ENCODE measurements at places on chromosomes 3 and 15.

DNA sequence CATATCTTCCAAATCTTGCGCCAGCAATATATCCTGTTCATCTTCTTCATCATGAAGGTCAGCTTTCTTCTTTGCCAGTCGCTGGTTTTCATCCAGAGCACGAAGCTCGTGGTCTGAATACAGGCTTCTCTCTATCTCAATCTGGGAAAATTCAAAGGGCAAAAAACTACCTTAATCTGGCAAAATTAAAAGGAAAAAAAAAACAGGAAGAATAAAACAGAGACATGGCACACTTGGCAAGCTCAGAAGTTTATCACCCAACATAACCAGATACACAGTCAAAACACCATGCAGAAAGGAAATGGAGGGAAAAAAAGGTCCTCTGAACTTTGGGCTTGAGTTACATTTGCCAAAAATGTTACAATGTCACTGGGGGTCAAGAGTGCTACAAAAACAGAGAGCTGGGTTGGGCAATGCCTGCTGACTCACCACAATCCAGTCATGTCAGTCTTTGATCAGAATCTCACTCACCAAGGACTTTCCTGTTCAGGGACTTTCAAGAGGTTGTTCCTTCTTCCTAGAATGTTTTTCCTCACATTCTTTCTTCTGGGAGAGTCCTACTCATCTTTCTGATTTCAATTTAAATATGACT lies 1.5 kb downstream of the MRPL46 start:
- DNase-seq = peak; percentile 83

DNA sequence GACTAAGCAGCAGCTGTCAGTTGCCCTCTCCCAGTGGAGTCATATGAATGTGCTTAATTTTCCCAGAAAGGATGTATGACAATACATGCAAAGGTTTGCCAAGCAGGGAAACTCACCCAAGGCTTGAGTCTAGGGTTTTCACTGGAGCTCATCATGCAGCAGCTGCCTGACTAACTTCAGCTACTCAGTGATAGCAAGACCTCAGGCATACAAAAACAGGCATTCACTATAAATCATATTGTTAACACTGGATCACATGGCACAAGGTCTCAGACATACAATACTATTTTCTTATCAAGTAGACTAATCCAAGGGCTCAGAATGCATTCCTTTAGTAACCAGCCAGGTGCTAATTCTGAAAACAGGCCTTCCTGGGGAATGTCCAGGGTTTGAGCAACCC lies 85.0 kb upstream of the STAC start:
- no peak for DNase-seq

- DNase-seq = peak; percentile 93
Measured at GRCh38 chr15:81338170-81339007, 14.4 kb upstream of the STARD5 start.

GRCh38 chr3:145704020-145704419 lies 457.0 kb downstream of the PLOD2 start:
- peak; percentile 3 for DNase-seq

- peak; percentile 99 for DNase-seq
Measured at GRCh38 chr3:113783463-113783862, 36.6 kb downstream of the ATP6V1A start.

GRCh38 chr3:52811452-52812011 lies 16.9 kb downstream of the ITIH3 start:
- no peak for DNase-seq

- DNase-seq = no peak
Measured at GRCh38 chr3:119697394-119697793, 5.4 kb upstream of the CFAP91 start.

DNA sequence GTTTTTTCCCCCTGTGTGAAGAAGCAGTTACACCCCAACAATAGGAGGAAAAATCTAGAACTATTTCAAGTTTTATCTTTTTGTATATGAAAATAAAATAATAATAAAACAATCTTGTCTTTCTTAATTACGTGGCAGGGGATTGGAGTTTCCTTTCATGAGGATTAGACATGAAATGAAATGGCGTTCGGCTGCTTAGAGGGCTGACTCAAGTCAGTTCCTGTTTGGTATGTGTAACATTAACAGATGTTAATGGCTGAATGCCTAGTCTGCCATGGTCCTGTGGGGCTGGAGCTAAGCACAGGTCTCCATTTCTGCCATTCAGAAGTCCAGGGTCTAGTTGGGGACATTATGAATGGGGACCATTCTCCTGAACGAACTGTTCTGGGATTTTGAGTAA lies 3.1 kb upstream of the EXOG start:
- peak; percentile 67 for DNase-seq

DNA sequence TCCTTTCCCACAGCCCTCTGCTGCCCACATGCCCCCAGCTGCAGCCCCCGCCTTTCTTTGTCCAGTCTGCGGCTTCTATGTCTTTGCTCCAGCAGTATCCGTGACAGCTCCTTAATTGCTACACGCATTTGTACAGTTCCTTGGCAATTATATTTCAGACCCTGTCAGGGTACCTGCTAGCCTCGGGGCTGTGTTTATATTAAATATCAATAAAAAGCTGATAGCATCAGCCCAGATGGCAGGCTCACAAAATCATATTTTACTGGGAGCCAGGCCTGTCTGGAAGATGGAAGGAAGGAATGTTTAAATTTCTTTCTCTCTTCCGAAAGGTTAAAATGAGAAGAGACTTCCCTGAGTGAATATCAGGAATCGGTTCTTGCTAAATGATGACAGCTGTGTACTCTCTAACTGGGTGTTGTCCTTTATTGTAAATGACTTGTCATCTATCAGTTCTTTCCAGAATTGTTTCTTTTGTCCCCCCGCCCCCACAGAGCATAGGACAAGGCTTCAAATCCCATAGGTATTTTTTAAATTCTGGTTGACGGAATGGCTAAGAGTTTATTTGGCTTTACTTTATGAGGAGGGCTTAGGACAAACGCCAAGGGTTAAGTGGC lies 378.1 kb downstream of the LRTM1 start:
- no peak for DNase-seq

DNA sequence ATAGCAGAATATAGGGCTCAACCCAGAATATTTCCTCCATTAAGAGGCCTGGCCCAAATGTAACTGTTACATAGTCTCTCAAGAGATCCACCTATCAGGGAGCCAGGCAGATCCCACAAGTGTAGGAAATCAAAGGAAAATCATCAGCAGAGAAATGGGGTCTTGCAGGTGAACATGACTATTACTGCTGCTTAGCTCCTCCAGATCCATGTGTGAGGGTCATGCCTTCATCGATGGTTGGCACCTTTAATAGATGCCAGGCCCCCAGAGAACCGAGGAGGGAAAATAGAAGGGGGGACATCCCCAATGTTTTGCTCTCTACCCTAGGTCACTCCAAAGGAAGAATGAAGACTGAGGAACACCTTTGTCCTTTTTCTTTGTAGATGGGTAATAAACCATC lies 1029.9 kb upstream of the CADM2 start:
- no peak for DNase-seq

DNA sequence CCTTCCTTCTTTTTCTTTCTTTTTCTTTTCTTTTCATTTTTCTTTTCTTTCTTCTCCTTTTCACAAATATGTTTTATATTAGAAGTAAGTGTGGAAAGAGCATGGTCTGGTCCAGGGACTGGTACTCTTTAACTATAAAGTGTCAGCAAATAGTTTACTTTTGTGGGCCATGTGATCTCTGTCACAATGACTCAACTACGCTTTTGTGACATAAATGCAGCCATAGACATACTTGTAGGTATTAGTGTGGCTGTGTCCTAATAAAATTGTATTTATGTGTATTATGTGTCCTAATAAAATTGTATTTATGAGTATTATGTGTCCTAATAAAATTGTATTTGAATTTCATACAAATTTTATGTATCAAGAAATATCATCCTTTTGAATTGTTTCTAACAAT lies 749.1 kb upstream of the ARPP21 start:
- no peak for DNase-seq

DNA sequence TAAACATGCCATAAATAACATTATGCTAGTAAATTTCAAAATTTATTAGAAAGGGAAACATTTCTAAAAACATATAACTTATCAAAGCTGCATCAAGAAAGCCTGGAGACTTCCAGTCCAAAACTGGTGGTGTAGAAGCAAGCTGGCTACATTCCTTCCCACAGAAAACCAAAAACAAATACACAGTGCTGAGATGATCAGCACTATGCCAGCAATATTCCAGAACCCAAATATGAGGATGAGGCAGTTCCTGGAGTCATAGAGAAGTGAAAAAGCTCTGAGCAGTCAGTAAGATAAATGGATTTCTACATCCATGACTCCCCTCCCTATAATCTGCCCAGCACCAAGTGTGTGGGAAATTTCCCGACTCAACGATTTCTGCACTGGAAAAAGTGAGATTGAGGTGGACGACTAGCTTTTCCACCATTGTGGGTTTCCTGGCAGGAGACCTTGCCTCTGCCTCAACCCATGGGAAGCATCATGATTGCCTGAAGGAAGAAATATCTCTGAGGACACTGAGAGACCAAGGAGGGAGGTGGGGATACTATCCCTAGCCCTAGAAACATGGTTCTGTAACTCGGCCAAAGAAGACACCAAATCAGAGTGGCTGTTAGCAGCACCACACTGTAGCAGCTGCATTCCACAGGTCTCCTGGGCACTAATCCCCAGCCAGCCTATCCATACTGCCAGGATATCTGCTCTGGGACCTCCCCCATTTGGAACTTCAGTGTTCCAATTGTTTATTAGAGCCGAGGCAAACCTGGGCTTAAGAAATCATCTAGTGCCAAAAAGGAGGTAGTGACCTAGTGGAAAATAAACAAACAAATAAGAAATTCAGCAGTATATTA lies 11.8 kb upstream of the CLN6 start:
- DNase-seq = peak; percentile 27

DNA sequence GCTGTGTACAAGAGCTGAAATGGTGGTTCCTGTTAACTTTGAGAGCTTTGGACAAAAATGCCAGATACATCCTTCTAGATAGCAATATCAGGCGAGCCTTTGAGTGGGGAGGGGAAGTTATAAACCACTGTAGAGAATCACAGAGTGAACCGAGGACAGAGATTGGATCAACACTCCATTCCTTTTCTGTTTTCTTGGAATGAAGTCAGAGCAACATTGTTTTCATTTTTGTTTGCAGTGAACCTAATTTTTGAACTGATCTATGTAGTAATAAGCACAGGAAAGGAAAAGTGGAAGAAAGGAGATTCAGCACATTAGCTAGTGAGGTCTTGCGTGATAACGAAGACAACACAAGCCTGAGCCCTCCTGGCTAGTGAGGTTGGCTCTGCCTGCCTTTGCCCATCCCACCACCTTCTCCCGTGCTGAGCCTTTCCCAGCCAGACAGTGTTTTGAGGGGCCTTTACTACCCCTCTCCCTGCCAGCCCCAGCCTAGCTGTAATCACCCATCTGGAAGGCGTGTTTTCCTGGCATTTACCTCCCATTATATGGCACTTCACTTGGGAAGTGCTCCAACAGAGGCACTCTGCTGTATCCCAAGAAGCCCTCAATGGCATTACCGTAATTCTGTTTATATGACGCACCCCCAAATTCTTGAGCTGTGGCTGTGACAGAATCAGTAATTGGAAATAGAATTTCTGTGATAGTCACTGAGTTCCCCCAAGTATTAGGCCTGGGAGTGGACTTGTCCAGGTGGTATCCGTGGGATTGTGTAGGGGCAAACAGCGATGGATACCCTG lies 129.8 kb downstream of the CACNA1D start:
- no peak for DNase-seq

GRCh38 chr3:125110876-125111480 lies 55.2 kb upstream of the HEG1 start:
- no peak for DNase-seq

DNA sequence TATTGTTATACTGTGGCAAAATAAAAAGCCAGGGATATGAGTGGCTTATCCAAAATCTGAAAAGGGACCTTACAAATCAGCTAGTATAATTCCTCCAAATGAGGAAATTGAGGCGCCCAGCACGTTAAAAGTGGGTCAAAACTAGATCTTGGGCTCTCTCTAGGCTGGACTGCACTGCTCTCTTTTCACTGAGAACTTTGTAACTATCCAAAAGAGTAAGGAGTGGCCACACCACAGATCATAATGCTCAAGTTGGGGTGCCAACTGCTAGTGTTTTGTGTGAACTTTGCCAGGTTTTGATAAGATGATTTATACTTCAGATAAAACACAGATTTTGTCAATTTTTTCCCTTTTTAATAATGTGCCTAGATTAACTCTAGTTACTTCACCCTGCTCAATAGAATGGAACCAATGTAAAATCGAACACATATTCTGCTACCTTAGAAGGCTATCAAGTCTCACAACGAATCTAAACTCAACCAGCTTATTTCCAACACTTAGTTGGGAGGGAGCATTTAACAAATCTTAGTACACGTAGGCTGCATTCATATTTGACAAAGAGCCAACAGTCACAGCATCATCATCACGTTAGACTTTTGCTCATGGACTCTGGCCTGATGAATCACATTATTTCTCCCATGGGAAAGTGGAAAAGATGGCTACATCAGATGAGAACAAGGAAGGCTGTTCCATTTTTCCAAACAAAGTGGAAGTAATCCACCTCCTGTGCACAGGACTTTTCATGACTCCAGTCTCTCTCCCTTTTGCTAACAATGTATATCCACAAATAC lies 64.4 kb downstream of the ABI3BP start:
- peak; percentile 91 for DNase-seq

DNA sequence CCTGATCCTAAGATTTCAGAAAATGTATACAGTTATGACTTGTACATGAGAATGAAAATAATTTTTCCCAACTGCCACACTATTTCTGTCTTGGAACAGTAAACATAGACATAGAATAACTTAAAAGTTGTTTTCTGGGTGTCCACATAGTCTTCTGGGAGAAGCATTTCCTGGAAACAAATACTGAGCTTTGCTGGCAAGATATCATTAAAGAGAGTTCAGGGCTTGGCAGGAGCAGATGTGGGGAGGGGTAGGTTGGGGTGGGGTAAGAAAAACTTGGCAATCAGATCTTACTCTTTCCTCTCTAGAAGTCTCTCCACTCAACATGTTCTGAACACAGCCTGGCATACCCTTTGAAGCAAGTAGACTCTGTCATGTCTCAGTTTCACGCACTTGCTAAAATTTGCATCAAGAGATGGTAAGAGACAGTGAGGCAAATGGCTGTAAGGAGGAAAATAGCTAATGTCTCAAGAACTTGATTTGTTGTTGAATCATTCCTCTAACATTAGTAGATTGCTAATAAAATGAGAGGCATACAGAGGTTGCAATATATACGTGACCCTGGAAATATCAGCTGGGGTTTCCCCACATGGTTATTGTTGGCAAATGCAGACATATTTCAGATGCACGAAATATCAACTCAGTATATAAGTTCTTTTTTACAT lies 27.3 kb upstream of the ABI3BP start:
- peak; percentile 88 for DNase-seq

DNA sequence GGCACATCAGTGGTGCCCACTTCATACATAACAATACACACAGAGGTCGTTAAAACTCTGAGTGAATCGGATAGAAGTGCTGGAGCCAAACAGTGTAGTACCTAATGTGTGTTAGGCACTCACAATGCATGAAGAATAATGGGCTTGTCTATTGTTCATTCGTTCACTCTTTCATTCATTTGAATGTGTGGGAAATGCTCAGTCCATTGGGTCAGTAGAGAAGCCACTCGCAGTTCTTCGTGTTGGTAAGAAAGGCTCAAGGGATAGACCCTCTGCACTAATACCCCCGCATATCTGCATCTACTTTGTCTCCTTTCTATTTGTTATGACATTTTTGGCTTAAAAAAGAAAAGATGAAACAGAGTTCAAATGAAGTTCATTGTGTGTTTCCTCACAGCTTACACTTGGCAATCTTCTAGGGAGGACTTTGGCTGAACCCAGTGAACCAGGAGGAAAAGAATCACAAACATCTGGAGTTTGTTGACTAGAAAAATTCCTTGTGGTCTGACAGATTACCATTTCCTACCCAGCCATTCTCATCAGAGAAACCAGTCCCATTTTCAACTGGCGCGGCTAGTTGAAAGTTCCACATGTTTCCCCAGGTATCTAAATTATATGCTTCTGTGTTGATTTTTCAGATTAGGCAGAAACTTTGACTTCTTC lies 32.8 kb upstream of the MFSD1 start:
- peak; percentile 96 for DNase-seq
